Ammon's horn (tissue), 1 donor: ENCODE measurements at places on chromosomes 2 and 18.

DNA sequence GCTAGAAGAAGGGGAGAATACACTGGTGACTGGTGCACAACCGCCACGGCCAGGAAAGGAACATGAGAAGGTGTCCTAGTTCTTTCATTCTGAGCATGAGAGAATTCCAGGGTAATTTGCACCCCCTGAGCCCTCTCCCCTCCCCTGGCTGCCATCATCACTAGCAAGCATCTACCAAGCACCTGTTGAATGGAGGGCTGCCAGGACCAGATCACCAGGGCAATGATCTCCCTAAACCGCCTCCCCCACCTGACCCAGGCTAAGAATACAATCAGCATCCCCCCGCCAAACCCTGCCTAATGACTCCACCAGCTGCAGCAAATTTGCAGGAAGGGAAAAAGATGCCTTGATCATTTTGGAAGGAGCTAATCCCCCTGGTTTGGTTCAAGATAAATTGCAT is 100.2 kb downstream of the STPG4 start:
- no peak for DNase-seq

GRCh38 chr2:83022631-83023210 is 1436.4 kb downstream of the SUCLG1 start:
- DNase-seq = no peak

- DNase-seq = peak; percentile 38
Measured at GRCh38 chr2:234564699-234565098, 67.8 kb upstream of the ARL4C start.

GRCh38 chr2:62501069-62501468 is 4.9 kb downstream of the TMEM17 start:
- DNase-seq = no peak

DNA sequence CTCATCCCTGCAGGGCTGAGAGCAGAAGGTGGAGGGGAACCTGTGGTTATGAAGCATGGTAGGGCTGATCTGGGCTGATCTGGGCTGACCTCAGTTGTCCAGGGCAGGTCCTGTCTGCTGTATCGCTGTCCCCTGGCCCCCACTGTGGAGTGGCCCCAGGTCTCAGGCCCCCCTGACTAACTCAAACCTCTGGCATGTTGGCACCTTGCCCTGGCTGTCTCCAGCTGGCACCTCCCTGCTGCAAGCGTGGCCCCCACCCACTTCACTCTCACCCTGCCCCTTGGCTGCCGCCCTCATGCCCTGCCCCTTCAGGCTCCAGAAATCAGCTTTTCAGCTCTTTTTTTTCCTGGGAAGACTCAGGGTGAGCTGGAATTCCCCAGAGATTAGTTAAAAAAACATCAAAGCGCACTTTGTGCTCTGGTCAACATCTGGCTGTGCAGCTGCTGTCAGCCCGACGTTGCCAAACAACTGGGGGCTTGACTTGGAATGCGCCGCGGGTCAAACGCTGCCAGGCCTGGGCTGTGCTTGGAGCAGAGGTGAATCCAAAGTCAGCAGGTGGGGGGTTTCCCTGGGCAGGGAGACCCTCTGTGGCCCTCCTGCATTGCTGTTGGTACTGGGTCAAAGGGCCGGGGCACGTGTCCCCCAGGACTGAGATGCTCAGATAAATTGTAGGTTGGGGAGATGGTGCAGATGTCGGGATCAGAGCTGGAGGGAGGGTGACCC is 173.8 kb upstream of the HDAC4 start:
- no peak for DNase-seq

GRCh38 chr2:26318950-26319349 is 27.0 kb upstream of the SELENOI start:
- DNase-seq = no peak

DNA sequence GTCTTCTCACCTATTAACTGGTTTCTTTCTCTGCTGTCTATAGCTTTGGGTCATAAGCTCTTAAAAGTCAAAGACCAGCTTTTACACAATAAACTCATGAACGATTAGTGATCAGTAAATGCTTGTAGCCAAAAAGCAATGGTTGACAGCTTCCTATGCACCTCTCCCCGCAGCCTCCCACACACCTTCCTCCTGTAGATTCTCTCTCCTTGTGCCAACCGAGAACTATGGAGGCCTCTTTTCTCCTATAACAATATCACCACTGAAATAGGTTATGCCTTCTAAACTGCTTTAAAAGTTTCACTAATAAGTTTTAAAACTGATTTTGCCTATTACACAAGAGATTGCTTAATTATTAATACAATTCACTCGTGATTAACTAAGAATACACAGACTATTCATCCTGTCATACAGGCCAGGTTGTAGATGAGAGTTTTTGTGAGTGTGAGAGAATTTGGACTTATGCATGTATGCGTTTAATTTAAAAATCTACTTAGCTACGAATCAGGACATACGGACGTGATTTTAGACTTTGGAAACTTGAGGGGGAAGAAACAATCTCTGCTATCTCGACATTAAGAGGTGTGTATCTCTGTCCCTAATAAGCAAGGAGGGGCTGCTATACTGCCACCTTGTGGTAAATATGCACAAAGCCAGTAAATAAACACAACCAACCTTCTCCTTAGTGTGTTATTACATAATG is 229.1 kb upstream of the RBBP8 start:
- DNase-seq = peak; percentile 56

DNA sequence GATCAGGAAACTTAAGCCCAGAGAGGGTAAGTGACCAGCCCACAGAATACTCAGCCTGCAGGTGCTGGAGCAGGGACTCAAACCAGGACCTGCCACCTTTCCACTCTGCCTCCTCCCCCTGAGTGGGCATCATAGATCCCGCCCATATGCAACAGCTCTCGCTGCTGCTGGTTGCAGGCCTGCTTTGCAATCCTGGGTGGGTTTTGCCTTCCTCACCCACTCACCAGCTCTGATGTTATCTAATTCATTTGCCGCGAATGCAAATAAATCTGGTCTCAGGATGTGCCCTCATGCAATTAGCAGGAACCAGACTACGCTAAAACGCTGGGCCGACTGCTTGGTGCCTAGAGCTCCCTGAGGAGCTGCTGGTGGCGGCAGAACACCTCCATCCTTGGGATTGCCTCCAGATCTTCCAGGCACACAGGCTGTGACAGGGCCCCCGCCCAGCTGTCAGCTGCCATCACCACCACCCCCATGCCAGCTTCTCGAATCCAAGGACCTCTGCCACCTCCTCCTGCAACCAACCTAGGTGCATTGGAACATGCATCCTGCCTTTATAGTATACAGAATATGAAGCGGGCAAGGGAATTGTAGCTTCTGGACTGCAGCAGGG is 28.8 kb downstream of the CNGA3 start:
- peak; percentile 44 for DNase-seq

DNA sequence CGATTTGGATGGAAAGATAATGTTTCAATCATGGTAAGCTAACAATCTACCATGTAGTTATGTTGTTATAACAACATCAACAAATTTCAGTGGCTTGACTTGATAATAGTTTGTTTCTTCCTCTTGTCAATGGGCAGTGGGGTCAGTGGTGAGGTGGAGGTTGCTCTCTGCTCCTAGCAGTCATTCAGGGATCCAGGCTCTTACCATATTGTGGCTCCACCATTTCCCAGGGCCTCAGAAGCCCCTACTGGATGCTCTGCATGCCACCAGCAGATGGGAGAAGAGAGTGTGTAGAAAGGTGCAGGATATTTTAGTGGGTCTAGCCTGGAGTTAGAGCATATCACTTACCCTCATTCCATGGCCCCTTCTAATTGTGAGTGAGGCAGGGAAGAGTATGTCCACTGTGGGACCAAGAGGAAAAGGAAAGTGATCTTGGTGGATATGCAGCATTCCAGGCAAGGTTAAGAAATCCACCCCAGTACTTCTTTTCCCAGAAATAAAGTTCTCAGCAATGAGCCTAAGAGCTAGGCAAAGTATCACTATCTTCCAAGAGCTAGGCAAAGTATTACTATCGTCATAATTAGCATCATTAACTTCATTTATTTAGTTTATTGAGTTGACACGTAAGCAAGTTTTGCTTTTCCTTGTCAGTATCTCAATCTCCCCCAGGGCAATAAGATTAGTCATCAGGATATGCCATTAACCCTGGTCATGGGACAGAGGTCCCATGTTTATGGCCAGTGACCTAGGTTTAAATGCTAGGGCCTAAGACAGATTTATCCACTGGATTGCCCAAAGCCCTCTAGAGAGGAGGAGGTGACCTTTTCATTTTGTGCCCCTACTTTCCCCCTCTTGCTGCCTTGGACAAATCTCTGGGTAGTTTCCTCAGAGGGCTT is 4.2 kb upstream of the IWS1 start:
- no peak for DNase-seq

GRCh38 chr18:63162271-63163014 is 157.1 kb downstream of the BCL2 start:
- no peak for DNase-seq

DNA sequence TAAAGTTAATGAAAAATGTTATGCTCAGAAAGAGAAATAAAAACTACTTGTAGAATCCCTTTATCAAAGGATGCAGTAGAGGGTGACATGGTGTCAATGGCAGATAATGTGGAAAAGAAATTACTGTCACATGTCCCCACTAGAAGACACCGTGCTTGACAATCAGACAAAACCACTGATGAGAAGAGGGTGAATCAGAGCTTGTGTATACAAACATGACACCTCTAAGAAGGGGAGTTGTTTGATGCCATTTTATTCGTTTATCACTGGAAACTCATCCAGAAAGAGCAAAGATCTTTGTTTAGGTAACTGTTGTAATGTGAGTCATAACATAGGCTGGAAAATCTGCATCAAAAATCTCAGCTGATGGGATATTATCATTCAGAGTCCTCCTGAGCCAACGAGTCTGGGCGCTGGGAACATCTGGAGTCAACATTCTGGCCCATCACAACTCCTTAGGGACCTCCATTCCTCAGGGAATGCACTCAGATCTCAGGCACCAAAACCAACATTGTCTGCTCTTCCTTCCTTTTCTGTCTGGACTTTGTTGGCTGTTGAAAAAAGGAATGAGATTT is 49.5 kb upstream of the RAB12 start:
- DNase-seq = no peak

DNA sequence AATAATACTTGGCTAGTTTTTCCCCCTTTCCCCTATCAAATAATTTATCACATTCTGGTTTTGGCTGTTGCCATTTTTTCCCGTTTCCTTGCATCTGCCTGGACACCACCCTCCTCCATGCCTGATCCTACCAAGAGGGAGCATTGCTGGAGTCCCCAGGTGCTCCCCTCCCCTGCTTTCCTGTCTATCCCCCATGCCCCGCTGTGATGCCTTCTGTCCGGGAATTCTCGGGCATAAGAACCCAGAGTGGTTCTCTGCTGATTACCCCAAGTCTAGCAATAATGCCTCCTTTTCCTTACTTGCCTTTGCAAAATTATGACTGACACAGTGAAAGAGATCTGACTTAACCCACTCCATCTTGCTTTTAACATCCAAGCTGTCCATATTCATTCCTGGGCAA is 248.0 kb upstream of the PXDN start:
- no peak for DNase-seq

- peak; percentile 84 for DNase-seq
Measured at GRCh38 chr2:235433860-235434259, 60.0 kb upstream of the AGAP1 start.

- DNase-seq = no peak
Measured at GRCh38 chr2:122213312-122213711, 457.9 kb downstream of the TSN start.
